ENCODE measurements at places on chromosomes 7 and 10. TPM values are rescaled to one million over a fixed set of nuclear protein-coding genes. Genes with fewer than 3 reads are reported as not detected.
A peak's percentile ranks its signal among the peaks of the same experiment; 100 is the strongest.

GRCh38 chr10:78913219-78914059 lies 155.3 kb upstream of the ZMIZ1 start:
- no peak for DNase-seq

DNA sequence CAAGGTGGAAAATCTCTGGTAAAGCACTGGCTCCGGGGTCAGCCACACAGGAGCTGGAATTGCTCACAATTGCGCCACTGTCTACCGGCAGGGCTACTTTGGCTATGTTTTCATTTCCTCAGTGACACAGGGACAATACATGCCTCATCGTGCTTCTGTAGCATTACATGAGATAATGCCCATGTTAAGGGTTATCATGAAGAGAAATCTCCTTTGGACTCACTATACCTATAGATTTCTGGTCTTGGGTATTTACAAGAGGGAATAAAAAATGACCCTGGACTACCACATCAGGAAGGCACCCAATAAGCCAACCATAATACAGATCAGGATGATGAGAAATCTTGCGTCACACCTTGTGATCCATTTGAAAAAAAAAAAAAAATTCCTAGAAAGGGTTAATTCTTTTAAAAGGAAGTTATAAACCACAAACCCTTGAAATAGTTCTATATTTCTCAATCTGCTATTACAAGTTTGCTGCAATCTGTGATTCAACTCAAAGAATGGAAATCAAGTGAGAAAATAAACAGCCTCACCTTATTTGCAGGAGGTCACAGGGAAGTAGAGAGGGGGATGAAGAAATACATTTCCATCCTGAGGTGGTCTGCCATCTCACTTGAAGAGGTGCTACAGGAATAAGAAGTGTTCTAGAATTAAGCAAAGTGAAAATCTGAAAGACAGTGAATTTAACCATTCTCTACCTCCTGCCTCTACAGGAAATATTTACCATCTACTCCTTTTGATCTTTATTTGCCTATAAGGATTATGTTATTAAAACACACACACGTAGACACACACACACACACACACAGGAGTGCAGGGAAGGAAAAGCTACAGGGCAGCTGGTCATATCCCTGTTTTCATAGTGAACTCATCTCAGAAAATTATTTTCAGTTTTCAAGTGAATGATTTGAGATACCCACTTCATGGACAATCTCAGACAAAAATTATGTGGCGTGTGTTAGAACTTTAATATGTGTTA lies 231.3 kb upstream of the CELF2 start:
- DNase-seq, result no peak

- DNase-seq, result peak; percentile 59
Observed at GRCh38 chr10:72248468-72249151, 25.1 kb upstream of the DDIT4 start.

- no peak for DNase-seq
Observed at GRCh38 chr10:100509241-100509840, 10.3 kb downstream of the SEC31B start.

- DNase-seq, result no peak
Observed at GRCh38 chr7:34544621-34545020, 113.4 kb upstream of the NPSR1 start.

DNA sequence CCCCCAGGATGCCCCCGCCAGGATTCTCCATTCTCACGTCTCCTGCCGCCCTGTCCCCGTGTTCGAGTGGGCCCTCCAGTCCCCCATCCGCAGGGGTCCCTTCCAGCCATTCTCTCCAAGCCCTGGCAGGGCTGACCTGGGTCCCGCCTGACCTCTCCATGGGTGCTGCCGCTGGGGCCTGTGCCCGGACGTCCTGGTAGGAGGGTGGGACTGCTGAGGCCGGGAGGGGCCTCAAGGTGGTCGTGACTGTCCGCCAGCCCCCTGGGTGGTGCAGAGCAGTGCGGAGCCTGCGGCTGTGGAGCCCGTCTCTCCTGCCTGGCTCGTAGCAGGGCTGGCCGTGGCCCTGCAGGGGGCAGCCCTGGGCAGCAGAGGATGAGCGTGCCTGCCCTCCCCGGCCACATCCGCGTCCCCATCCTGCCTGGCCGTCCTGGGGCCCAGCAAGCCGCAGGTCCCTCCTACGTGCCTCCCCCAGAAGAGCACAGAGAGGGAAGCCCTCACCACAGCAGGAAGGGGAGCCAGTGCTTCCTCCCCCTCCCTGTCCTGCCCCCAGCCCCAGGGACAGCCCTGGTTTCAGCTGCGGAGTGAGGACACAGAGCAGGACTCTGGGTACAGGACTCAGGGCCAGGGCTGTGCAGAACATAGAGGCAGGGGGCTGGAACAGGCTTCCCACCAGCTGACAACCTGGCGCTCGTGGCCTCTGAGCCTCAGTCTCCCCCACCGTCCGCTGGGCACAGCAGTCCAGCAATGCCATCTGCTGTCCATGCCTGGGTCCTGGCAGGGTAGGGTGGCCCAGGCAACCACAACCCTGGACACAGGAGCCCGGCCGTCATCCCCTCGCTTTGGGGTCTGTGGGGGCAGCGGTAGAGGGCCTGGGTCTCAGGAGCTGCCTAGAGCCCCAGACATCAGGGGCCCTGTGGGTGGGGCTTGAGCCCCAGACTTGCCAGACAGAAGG lies 1.5 kb upstream of the GRIFIN start:
- DNase-seq, result peak; percentile 42

Gene ASAH2
- 5.7 TPM for total RNA-seq

DNA sequence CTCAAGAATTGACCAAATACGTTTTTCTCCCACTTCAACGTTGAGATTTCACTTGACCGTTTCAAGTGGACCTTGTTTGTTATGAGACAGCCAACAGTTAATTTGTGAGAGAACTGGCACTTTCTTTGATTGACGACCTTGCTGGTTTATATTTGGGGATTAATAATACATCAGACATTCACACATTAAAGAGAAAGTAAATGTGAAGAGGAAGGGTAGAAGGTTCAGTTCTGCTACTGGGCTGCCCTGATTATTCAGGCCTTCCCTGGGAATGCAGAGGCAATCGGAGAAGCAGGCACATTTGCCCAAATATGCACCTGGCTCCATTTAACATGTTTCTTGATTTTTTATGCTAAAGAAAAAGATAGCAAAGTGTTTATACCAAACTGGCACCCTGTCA lies 114.1 kb downstream of the POU6F2 start:
- DNase-seq, result no peak

GRCh38 chr7:4080954-4081353 lies 601.1 kb upstream of the FOXK1 start:
- DNase-seq, result no peak

Gene MSMB
- not detected for total RNA-seq

Gene ZNF22
- 1.1 TPM for total RNA-seq

GRCh38 chr10:63266391-63267316 lies 133.5 kb downstream of the NRBF2 start:
- no peak for DNase-seq

DNA sequence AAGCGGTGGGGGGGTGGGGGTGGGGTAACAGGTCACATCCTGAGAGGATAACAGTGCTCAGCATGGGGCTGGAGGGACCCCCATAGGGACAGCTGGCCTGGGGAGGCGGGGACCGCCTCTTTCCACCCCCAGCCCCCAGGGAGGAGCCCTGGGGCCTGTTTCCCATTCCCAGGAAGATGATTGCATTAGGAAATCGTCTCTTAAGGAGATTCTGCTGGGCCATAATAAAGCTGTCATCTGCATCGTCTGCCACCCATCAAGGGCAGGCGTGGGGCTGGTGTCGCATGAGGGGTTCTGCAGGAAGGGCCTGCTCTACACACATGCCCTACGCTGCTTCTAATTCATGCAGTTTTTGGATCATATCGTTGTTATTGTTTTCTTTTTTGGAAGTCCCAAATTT lies 17.2 kb downstream of the RET start:
- no peak for DNase-seq

DNA sequence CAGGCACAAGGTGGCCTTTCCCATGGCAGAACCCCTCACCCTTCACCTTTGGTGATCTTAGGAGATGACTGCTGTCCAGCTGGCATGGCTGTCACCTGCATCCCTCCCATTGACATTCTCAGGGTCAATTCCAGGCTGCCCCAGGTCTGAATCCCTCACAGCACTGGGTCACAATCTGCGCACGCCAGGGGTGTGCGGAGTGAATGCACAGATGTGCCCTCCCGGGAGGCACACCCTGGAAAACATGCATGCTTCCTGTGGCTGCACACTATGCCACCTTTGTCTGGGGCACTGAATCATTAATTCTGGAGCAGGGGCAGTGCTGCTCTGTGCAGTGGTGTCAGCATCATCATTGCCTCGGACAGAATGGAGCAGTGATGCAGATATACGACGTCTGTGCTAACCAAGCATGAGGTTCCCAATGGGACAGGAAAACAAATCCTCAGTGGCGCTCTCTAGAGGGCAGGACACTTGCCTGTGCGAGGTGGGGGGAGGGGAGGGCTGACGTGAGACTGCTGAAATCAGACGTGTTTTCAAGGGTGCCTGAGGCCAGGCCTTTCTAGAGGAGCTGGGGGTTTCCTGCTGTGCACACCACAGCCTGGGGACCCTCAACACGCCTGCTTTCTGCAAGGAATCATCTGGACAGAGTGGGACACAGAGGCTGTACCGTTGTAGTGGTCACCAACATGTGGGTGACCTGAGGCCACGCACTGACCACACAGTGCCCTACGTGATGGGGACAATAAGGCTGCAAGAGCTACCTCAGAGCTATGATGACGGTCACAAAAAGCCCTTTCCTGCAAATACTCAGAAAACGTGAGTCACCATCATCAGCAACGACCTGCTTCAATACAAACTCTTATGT lies 77.9 kb downstream of the HIPK2 start:
- no peak for DNase-seq

Gene IL6
- 207 TPM for total RNA-seq

- no peak for DNase-seq
Observed at GRCh38 chr10:33192190-33192589, 142.3 kb downstream of the NRP1 start.

- no peak for DNase-seq
Observed at GRCh38 chr7:69908454-69908853, 310.2 kb downstream of the AUTS2 start.

Gene IRF5
- 6.5 TPM for total RNA-seq

All from NCI-H460 (cell line).